ENCODE measurements at places on chromosomes 3 and 15.

DNA sequence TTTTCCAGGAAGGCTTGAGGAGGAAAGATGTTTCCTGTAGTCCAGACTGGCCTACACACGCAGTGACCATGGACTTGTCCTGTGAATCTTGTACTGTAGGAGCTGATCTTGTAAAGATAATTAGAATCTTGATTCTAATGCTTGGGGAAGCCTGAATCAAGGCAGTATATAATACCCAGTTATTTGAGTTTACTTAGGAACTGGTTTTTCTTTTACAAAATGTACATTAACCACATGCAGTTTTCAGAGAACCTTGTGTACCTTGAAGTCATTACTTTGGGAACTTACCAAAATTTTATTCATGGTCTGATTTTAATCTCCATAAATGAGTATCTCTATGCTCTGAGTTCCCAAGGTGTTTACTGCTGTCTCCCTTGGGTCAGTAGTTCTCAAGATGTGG is 439.9 kb upstream of the AZI2 start:
- no peaks in the 10 kb centered on the region for H3K36me3 ChIP-seq
- no peak overlapping the region for H3K4me3 ChIP-seq
- H3K4me1 ChIP-seq, result no peaks in the 10 kb centered on the region
- DNase-seq, result no peak

DNA sequence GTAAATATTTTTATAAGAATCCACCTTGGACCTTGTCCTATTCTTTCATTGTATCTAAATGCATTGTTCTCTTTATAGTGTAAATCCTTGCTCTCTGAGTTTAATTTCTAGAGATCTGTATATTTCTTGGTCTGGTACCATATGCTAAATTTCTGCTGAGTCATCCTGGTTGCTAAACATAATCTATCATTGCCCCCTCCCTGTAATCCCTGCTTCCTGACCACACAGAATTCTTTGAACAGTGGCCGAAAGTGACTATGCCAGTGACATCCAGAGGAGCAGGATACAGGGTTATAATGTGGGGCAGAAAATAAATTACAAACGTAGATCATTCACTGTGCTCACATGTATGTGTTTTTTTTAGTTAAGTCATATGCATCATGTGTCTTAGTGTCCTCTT is 143.1 kb downstream of the DIPK2A start:
- H3K36me3 ChIP-seq, result no peaks in the 10 kb centered on the region
- H3K27me3 ChIP-seq, result no peaks in the 10 kb centered on the region
- H3K4me1 ChIP-seq, result no peaks in the 10 kb centered on the region
- H3K4me3 ChIP-seq, result no peak overlapping the region
- no peak overlapping the region for H3K27ac ChIP-seq
- DNase-seq, result no peak

DNA sequence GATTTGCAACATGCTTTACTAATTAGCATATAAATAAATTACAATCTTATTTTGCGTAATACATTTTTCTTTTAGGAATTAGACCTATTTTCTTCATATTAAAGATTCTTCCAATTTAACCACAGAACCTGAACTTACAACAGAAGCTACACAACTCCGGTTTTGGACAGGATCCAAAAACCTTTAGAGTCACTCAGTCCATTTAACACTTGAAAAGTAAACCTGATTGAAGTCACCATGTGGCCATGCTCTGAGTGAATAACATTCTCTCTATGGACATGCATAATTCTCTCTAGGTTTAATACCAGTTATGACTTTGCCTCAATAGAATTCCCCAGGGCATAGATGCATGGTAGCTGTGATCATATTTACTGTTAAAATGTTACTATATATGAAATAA is 751.0 kb downstream of the VGLL3 start:
- no peaks in the 10 kb centered on the region for H3K36me3 ChIP-seq
- no peak overlapping the region for H3K4me3 ChIP-seq
- no peaks in the 10 kb centered on the region for H3K4me1 ChIP-seq
- DNase-seq, result no peak

GRCh38 chr3:186075931-186076567 is 32.8 kb downstream of the ETV5 start:
- H3K36me3 ChIP-seq, result no peaks in the 10 kb centered on the region
- H3K4me1 ChIP-seq, result peaks cover 5% of the 10 kb centered on the region
- DNase-seq, result no peak
- no peak overlapping the region for H3K27ac ChIP-seq
- H3K4me3 ChIP-seq, result no peak overlapping the region

GRCh38 chr3:28207000-28207733 is 34.3 kb upstream of the CMC1 start:
- no peaks in the 10 kb centered on the region for H3K36me3 ChIP-seq
- no peak overlapping the region for H3K4me3 ChIP-seq
- H3K27me3 ChIP-seq, result no peaks in the 10 kb centered on the region
- no peak overlapping the region for H3K27ac ChIP-seq

DNA sequence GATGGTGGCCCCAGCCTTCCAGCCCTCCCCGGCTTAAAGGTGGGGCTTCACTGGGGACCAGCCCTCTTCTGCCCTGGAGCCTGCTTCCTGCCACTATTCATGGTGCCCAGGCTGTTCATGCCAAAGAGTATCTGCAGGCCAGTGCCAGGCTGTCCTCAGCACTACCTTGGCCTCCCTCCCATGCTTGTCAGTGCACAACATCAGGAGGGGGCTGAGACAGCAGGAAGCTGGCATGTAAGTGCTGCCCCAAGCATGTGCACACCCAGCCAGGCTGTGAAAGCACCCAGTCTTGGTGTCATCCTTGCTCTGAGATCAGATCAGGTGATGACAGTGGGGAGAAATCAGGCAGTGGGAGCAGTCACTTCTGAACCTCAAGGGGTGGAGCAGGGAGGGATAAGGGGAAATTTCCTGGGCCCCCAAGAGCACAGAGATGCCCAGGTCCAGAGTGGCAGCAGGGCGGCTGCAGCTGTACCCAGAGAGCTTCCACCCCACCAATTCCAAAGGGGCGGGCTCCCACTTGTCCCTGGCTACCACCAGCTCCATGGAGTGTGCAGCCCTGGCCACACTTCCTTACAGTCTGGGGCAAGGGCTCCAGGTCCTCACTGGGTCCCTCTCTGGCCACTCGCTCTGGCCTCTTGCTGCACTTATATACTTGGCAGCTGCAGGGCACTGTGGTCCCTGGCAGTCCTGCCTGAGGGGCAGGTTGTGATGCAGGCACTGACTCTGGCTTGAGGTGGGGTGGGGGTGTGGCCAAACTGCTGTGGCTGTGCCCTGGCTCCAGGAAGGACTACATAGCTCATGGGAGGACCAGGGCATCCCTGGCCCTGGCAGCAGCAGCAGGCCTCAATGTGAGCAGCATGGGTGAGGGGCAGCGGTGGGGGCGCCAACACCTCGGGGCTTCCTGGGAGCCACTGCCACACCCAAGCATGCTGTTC is 91.4 kb upstream of the TNFSF10 start:
- H3K4me3 ChIP-seq, result no peak overlapping the region
- H3K27ac ChIP-seq, result no peak overlapping the region
- no peaks in the 10 kb centered on the region for H3K4me1 ChIP-seq
- no peaks in the 10 kb centered on the region for H3K27me3 ChIP-seq
- no peaks in the 10 kb centered on the region for H3K36me3 ChIP-seq

GRCh38 chr3:63061449-63061848 is 186.2 kb upstream of the CADPS start:
- H3K4me3 ChIP-seq, result no peak overlapping the region
- H3K36me3 ChIP-seq, result no peaks in the 10 kb centered on the region
- H3K27me3 ChIP-seq, result no peaks in the 10 kb centered on the region
- H3K27ac ChIP-seq, result no peak overlapping the region
- no peak for DNase-seq

DNA sequence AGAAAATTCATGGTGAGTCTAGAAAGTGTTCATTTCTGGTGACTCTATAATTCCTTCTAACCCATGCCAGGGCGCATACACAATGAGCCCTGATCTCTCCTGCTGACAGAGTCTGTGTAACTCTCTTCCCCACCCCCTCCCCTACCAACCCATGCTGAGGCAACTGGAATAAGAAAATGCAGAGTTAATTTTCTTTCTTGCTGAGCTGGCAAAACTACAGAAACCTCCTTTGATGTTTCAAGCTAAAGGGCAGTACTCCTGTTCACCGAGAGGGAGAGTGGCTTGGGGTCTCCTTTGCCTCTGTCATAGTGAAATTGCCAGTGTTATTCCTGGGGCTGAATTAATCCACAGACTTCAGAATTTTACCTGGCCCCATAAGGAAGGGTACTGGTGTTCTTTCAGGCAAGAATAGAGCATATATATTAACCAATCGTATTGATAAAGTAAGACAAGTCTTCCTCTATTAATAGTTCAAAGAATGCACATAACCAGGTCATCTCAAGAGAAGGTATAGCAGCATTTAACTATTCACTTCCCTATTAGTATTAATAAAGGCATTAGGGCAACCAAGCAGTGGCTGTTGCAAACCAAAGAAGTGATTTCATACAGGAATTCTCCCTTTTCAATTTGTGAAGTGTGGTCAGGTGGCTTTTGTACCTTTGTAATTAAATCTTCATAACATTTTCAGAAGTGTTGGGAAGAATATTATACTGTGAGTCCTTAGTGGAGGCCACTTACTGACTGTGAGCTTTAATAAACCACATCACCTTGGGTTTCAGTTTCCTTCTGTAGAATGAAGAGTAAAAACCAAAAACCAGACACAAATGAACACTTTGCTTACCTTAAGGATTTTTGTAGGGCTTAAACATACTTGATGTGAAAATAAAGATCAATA is 4.1 kb downstream of the GAP43 start:
- H3K36me3 ChIP-seq, result no peaks in the 10 kb centered on the region
- H3K4me3 ChIP-seq, result no peak overlapping the region
- peaks cover 9% of the 10 kb centered on the region for H3K4me1 ChIP-seq
- no peaks in the 10 kb centered on the region for H3K27me3 ChIP-seq
- H3K27ac ChIP-seq, result no peak overlapping the region

DNA sequence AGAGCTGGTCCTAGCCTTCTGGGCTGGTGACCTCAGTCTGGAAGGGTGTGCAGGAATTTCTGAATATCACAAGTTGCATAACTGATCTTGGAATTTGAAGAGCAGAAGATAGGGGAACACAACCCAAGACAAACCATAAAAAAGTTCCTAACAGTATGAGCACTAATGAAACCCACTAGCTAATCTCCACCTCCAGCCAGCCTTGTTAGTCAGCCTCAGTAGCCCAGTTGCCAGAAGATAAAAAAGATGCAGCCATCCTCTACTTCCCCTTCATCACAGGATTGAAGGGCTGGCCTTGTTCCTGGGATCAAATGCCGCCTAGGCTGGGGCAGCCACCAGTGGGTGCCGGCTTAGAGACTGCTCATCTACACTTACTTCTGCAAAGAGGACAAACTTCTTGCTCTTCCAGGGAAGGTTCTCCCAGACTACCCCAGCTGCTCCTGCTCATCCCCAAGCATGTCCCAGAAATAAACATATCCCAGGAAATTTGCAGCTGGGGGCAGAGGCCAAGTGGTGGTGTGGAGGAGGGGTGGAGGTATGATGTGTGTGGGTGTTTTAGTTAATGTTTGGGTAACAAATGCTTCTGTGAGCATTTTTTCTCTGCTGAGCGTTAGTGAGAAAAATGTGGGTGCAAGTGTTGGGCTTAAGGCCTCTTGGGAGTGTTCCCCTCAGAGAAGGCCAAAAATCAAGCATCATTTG is 9.2 kb upstream of the ITGA11 start:
- no peaks in the 10 kb centered on the region for H3K36me3 ChIP-seq
- H3K4me3 ChIP-seq, result no peak overlapping the region
- no peak for DNase-seq
- H3K4me1 ChIP-seq, result peaks cover 12% of the 10 kb centered on the region

DNA sequence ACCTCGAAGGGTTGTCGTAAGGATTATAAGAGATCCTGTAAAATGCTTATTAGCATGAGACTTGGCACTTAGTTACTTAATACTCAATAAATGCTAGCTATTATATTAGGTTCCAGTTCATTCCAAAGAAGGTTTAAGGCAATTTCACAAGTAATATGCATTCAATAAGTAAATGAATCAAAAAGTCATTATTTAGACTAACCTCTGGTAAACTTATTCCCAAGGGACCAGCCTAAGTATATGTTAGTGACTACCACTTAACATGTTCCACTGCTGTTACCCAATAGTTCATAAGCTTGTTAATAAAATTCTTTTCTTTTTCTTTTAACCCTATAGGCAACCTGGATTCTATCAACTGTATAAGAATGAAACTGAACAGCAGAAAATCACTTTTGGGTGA is 5.1 kb downstream of the PDCD10 start:
- peaks cover 90% of the 10 kb centered on the region for H3K4me1 ChIP-seq
- no peaks in the 10 kb centered on the region for H3K36me3 ChIP-seq
- no peaks in the 10 kb centered on the region for H3K27me3 ChIP-seq
- no peak overlapping the region for H3K27ac ChIP-seq
- DNase-seq, result no peak

DNA sequence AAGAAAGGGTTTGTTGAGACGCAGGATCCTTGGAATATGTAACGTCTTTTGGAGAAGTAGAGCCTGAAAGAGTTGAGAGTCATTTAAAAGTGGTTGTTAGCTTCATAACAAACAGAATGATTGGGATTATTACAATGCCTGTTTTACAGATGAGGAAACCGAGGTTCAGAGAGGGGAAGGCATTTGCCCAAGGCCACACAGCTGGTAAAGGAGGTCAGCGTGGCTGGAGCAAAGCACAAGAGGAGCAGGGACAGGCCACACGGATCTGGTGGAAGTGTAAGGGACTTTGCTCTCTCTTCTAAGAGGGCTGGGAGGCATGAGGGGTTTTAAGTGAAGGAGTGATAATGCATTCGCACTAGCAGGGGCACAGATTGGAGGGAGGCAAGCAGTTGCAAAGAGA is 6.2 kb upstream of the OXTR start:
- no peaks in the 10 kb centered on the region for H3K36me3 ChIP-seq
- no peak overlapping the region for H3K27ac ChIP-seq
- DNase-seq, result no peak
- no peaks in the 10 kb centered on the region for H3K4me1 ChIP-seq
- peaks cover 46% of the 10 kb centered on the region for H3K27me3 ChIP-seq

GRCh38 chr3:195714380-195715011 is 6.3 kb upstream of the MUC20 start:
- no peak for DNase-seq
- H3K27me3 ChIP-seq, result no peaks in the 10 kb centered on the region
- H3K27ac ChIP-seq, result no peak overlapping the region
- H3K36me3 ChIP-seq, result peaks cover 18% of the 10 kb centered on the region
- H3K4me3 ChIP-seq, result no peak overlapping the region
- H3K4me1 ChIP-seq, result no peaks in the 10 kb centered on the region

GRCh38 chr15:68587769-68588385 is 9.1 kb downstream of the CORO2B start:
- H3K4me3 ChIP-seq, result no peak overlapping the region
- H3K36me3 ChIP-seq, result no peaks in the 10 kb centered on the region
- DNase-seq, result no peak

DNA sequence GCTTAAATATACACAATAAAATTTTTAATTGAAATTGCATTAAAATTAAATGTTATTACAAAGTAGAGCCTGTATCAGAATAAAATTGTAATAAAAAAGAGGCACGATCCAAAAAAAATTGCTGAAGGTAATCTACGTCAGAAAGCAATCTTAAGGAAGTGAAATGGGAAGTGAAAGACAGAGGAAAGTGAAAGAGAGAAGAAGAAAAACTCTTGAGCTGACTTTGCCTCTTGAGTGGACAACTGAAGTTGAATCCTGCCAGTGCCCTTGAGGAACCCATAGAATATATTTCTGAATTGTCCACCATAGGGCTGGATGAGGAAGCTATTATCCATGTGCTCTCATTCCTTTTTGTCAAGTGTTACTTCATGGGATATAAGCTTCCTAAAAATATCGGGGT is 285.1 kb upstream of the STAC start:
- no peaks in the 10 kb centered on the region for H3K36me3 ChIP-seq
- no peak for DNase-seq
- no peak overlapping the region for H3K27ac ChIP-seq
- H3K27me3 ChIP-seq, result no peaks in the 10 kb centered on the region
- H3K4me3 ChIP-seq, result no peak overlapping the region
